ENCODE measurements at places on chromosomes 7 and 10.
A peak's percentile ranks its signal among the peaks of the same experiment; 100 is the strongest.

DNA sequence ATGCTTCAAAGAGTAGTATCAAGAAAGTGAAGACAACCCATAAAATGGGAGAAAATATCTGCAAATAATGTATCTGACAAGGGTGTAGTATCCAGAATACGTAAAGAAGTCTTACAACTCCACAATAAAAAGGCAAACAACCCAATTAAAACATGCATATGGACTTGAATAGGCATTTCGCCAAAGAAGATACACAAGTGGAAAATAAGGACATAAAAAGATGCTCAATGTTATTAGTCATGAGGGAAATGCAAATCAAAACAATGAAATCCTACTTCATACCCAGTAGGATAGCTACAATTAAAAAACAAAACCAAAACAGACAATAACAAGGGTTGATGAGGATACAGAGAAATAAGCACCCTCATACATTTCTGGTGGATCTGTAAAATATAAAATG, 79.2 kb downstream of the NUDCD3 start:
- DNase-seq = no peak

- DNase-seq = no peak
Measured at GRCh38 chr10:6130848-6131470, 42.1 kb downstream of the RBM17 start.

GRCh38 chr7:149606826-149607225, 109.2 kb upstream of the ZNF746 start:
- no peak for DNase-seq

- peak; percentile 18 for DNase-seq
Measured at GRCh38 chr7:82204694-82205093, 238.9 kb downstream of the CACNA2D1 start.

- no peak for DNase-seq
Measured at GRCh38 chr10:32065856-32066255, 9.6 kb upstream of the KIF5B start.

DNA sequence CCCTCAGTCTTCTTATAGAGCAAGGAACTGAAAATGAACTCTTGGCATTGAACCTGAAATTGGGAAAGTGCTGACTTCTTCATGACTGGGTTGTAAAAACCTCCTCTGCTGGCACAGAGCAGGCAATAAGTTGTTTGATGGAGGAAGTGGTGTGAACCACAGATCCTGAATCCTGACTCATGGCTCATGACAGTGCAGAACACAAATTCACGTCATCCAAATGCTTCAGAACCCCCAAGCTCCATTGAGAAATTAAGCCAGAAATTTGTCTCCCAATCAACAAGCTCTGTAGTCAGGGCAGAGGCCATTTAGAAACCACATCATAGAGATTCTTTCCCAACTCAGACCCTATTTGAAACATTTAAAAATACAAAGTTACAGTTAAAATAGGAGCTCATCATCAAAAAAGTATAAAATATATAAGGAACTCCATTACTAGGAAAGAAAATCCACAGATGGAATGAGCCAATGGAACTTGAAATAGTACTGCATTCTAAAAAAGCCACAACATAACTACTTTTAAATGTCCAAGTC, 10.3 kb upstream of the STK17A start:
- no peak for DNase-seq

DNA sequence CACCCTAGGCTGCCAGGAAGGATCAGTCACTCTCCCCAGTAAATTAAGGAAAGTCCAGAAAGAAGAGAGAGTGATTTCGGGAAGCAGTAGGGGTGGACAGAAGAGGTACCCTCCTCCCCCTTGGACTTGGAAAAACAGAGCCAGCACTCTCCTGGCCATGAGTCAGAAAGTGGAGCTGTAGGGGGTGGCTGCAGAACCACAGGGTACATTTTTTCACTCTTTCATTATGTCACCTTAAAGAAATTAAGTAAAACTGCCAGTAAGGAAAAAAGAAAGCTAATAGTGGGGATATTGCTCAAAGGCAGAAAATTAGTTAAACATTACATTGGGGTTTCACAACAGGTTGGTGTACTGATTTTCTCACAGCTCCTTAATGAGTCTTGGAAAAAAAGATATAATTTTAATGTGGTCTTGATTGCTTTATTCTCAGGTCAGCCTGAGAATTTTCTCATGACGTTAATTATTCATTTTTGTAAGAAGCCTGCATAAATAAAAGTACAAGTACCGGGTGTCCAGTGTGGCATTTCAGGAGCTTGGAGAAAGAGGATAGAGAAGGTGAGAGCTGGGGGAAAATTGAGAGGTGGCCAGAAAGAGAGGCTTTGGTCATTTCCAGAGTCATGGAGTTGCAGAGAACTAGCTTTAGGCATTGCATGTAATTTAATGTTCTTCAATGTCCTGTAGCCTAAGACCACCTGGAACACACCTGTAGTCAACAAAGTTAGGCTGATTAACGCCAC, 23.2 kb upstream of the AOAH start:
- no peak for DNase-seq

DNA sequence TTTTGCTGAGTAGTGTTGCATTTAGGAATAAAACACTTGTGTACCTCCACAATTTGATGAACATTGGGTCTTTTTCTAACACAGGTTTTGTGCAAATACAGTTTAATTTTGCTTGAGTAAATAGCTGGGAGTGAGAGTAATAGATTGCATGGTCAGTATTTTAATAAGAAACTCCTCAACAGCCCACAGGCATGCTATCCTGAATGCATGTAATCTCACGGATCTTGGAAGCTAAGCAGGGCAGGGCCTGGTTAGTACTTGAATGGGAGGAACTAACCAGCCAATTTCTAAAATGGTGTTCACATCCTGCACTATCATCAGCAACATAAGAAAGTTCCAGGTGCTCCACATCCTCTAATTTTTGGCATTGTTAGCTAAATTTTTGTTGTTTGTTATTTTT, 685.4 kb upstream of the MBL2 start:
- no peak for DNase-seq

GRCh38 chr10:112221545-112221944, 38.0 kb upstream of the GPAM start:
- DNase-seq = no peak

- peak; percentile 45 for DNase-seq
Measured at GRCh38 chr7:104272767-104273384, 55.5 kb upstream of the LHFPL3 start.

GRCh38 chr10:52779541-52780390, 7.2 kb upstream of the MBL2 start:
- DNase-seq = peak; percentile 52

GRCh38 chr7:100825215-100825671, 2.1 kb downstream of the EPHB4 start:
- no peak for DNase-seq

DNA sequence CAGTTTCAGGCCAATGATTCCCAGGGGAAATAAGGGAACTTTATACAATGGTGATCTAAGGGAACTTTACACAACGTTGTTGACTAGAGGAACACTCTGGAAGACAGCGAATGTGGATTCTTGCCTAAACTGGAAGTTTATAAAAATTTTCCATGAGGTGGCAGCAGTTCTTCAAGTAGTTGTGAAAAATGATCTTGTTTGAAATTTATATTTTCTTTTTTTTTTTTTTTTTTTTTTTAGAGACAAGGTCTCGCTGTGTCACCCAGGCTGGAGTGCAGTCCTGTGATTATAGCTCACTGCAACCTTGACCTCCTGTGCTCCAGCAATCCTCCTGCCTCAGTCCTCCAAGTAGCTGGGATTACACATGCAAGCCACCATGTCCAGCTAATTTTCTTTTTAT, 32.1 kb upstream of the GTF2I start:
- peak; percentile 56 for DNase-seq

DNA sequence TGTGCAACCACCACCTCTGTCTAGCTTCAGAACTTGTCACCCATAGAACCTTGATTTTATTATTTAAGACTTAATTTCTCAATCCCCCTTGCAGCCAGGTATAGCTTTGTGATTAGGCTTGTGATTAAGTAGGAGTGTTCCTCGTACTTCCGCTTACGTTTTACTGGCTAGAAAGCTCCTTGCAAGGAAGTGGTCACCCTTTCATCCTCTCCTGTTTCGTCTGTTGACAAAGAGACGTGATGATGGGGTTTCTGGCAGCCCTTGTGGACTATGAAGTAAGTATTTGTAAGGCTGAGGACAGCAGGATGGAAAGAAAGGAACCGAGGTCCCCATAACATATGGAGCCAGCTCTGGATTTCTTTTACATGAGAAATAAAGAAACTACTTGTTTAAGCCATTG, 86.5 kb upstream of the KDM7A start:
- DNase-seq = no peak

- no peak for DNase-seq
Measured at GRCh38 chr10:3067859-3068179, 471 bp downstream of the PFKP start.

GRCh38 chr10:70475661-70476060, 2.9 kb upstream of the PALD1 start:
- no peak for DNase-seq

DNA sequence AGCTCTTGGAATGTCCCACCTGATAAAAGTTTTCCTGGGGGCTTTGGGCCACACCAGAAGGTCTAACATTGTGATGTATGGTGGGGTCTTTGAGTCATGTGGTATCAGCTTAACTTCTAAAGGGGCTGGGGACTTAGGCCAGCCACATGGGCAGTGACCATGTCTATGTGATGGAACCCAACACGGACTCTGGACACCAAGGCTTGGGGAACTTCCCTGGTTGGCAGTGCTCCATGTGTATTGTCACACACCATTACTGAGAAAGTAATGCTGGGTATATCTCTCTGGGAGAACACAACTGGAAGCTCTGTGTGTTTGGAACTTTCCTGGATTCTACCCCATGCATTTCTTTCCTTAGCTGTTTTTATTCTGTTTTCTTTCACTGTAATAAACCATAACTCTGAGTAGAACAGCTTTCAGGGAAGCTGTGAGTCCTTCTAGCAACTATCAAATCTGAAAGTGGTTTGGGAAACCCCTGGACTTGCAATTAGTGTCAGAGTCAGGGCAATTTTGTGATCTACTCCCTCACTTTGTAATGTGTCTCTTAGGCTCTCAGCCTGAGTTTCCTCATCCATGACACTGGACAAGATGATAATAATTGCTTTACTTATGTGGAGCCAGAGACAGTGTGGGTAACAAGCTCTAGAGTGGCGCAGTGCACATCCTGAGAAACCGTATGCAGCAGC, 28.4 kb upstream of the AGK start:
- no peak for DNase-seq

- DNase-seq = no peak
Measured at GRCh38 chr7:41694495-41694894, 8.4 kb downstream of the INHBA start.

DNA sequence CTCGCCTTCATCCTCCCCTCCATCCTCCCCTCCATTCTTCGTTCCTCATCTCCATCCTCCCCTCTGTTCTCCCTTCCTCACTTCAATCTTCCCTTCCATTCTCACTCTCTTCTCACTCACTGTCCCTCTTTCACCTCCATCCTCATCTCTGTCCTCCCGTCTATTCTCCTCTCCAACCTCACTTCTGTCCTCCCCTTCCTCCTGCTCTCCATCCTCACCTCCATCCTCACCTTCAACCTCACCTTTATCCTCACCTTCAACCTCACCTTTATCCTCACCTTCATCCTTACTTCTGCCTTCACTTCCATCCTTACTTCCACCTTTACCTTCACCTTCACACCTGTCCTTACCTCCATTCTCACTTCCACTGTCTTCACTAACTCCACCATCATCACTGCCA, 11.3 kb upstream of the RABGEF1 start:
- no peak for DNase-seq

DNA sequence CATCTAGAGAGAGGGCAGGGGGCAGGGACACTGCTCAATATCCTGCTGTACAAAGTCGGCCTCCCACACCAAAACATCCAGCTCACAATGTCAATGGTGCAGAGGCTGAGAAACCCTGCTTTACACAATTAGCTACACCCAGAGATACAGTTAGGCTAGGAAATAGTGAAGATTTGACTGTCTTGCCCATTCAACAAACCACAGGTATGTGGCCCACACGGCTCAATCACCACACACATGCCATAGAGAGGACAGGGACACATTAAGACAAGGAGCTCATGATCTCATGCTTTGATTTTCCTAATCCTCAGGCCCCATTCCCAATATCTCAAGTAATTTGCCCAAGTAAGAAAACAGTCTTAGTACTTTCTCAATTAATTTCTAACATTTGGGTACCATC, 110.4 kb downstream of the OSBPL3 start:
- DNase-seq = no peak

DNA sequence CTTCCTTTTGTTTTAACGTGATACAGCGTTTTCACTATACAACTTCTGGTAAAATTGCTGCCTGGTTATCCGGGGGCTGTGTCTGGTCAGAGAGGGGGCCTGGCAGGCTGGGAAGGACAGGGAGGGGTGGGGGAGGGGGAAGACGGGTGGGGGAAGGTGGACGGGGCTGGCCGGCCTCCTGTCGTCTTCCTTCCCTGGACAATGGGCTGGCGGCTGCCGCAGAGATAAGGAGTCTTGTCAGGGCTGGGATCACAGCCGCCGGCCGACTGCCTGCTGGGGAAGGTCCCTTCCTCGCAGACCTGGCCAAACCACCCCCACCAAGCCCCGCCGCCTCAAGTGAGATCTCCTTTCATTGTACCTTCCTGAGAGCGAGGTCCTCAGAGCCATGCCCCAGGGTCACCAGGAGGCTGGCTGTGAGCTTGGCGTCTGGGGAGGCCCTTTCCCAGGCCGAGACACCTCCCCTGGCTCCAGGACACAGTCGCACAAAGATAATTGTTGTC, 151.2 kb upstream of the TNRC18 start:
- DNase-seq = no peak

DNA sequence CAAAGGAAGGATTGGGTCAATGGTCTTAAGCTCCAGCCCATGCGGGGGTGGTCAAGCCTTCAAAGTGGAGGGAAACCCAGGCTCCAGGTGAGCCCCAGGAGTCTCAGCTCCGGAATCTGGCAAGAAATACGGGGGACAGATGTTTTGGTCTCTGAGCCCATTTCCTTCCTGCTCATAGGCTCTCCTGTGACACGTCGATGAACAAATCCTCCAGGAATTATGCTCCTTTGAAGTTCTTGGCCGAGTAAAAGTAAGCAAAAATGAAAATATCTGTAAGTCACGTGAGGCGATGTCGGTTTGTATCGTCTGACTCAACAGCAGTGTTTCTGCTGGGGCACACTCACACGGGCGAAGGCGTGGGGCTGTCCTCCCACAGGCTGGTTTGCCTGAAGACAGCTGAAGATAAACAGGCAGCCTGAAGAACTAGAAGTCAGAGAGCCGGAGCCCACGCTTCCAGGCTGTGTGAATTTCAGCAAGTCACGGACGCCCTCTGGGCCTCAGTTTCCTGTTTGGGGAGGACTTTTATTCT, 52.6 kb upstream of the SMNDC1 start:
- DNase-seq = no peak

GRCh38 chr10:104318810-104319741, 19.2 kb downstream of the ITPRIP start:
- no peak for DNase-seq

DNA sequence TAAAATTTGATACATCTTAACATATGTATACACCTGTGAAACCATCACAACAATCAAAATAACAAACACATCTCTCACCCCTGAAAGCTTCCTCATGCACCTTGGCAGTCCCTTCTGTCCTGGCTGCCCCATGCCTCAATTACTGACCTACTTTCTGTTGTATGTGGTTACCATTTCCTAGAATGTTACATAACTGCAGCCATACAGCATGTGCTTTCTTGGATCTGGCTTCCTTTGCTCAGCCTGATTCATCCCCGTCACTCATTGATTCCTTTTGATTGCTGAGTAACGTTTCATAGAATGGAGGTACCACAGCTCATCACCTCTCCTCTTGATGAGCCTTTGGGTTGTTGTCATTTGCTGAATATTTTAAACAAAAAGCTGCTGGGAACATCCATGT, 165.3 kb downstream of the CELF2 start:
- DNase-seq = no peak
